NCI-H2227 treated with DMSO at 0.1 percent for 48 hours (cell line): ENCODE measurements at places on chromosomes 4 and X.

DNA sequence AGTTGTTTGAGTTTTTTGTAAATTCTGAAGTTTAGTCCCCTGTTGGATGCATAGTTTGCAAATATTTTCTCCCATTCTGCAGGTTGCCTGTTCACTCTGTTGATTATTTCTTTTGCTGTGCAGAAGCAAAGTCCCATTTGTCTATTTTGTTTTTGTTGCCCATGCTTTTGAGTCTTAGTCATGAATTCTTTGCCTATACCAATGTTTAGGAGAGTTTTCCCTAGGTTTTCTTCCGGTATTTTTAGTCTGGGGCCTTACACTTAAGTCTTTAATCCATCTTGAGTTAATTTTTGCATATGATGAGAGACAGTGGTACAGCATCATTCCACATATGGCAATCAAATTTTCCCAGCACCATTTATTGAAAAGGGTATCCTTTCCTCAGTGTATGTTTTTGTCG is 405.8 kb upstream of the RPS6KA3 start:
- DNase-seq = no peak

GRCh38 chr4:52052475-52052780 is 1.3 kb downstream of the SPATA18 start:
- DNase-seq = no peak

- DNase-seq = no peak
Measured at GRCh38 chr4:126458993-126459392, 1144.2 kb downstream of the FAT4 start.

DNA sequence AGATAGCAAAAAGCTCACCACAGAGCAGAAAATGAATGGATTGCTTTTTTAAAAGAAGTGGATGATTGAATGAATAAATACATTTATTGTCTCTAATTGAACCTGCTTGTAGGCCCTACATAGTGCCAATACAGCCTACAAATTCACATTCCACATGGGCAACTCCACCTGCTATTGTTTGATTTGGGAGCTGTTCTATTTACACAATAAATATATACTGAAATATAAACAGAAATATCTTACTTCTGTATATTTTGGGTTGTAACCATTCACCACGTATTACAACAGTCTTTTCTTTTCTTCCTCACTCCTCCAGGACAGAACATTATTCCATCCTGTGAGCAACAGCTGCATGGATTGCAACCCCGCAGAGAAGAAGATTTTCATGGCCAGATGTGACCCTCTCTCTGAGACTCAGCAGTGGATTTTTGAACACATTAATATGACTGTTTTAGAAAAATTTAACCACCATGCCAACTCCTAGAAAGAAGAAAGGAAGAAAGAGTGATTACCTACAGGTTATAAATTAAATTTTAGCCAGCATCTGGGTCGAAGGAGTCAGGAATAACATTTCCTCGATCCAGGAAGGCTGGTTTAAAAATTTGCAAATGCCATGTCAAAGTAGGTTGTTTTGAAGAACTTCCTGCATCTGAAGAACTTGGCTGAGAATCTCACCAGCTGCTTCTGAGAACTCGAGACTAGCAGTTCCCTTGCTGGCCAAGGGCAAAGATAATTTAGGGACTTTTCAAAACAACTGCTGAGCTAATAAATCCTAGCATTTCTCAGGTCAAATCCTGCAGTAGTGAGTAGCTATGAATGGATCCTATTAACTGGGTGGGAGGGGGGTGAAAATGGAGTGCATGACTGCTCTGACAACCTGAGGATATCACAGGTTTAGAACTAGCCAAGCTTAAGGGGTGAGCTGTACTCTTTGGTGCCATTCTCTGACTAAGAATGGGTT is 128.7 kb upstream of the GALNT7 start:
- DNase-seq = no peak

DNA sequence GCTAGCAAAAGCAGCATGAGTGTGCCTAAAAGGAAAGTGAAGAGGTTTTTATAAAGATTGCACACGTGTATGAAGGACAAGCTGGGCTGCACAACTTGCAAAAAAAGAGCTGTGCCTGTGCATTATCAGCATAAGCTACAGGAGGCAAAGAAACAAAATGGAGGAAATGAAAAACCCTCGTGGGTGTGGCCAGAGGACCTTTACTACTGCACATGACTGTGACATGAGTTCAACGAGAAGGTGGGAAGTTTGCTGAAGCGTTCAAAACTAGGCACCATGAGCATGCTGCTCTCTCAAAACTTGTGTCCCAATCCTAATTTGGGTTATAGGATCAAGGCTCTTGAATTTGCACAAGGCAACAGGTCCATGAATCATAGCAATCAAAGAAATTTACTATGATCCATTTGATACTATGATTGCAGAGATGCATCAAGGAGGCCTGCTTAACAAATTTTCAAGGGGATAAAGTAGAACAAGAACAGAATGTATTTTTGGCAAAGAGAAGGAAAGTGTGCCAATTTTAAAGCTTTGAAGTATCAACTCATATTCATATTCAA is 38.1 kb upstream of the CXorf38 start:
- no peak for DNase-seq

DNA sequence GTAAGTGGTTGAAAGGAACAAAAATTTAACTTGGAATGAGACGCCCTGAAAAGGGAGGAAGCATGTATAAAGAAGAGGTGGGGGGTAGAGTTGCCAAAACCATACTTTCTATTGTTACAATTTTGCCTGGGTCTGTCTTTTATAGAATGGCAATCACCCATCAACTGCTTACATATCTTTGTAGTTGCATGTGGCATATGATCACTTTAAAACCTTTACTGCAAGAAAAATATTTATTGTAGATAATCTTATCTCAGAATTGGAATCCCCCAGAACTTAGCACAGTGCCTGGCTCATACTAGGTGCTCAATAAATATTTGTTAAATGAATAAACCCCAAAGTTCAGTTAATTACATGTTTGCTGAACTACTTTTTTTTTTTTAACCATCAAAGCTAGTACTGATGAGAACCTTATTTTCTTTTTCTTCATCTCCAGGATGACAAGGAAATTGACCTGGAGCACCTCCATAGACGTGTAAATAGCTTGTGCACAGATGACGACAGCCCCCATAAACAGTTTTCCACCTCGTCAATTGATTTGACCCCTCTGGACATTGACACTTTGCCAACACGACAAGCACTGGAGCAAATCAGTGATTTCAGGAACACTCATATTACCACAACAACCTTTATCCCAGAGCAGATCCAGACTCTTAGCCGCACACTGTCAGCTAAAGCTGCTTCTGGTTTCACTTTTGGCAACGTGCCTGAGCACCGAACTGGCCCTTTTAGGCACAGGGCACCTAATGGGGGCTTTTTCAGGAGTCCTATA is 56.7 kb upstream of the ATOH1 start:
- peak; percentile 12 for DNase-seq

- DNase-seq = no peak
Measured at GRCh38 chr4:20847124-20847747, 147.0 kb downstream of the PACRGL start.

- DNase-seq = no peak
Measured at GRCh38 chrX:71910643-71910985, at the start of gene NHSL2. Gene NHSL2 (plus strand): TSS chrX:71910845.

GRCh38 chr4:88098993-88099752 is 59.3 kb downstream of the ABCG2 start:
- DNase-seq = no peak

- DNase-seq = peak; percentile 44
Measured at GRCh38 chrX:8183346-8183745, 12.3 kb upstream of the VCX2 start.

- peak; percentile 1 for DNase-seq
Measured at GRCh38 chr4:4334798-4335520, 44.9 kb downstream of the ZBTB49 start.

- peak; percentile 6 for DNase-seq
Measured at GRCh38 chr4:22410645-22411247, 105.1 kb downstream of the ADGRA3 start.

DNA sequence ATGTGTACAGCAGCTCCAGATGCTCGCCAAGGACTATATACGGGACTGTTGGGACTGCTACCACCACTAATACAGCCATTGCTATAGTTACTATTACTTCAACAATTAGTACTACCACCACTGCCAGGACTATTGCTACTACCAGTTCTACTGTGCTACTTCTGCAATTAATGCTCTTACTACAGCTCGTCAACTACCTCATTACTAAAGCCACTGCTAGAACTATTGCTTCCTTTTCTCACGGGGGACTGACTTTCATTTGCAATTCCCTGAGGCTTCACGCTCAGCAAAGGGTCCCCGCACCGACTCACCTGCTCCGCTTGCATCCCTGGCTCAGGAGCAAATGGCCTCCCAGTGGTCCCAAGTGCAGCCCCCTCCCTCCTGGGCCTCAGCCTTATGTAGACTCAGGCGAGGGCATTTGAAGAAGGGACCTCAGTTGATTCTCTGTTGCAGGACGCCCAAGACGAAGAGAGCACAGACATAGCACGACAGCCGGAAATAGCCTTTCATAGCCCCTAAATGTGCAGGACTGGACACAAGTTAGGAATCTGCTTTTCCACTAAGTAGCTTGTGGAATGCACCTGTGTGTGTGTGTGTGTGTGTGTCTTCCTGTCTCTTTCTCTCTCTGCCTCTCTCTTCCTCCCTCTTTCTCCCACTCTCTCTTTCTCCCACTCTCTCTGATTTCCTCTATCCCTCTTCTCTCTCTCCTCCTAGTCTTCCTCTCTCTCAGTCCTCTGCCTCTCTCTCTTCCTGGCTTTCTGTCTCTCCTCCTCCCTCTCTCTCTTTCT is 294.8 kb downstream of the ASMT start:
- no peak for DNase-seq

GRCh38 chrX:153828308-153828707 is 2.0 kb downstream of the PDZD4 start:
- no peak for DNase-seq

DNA sequence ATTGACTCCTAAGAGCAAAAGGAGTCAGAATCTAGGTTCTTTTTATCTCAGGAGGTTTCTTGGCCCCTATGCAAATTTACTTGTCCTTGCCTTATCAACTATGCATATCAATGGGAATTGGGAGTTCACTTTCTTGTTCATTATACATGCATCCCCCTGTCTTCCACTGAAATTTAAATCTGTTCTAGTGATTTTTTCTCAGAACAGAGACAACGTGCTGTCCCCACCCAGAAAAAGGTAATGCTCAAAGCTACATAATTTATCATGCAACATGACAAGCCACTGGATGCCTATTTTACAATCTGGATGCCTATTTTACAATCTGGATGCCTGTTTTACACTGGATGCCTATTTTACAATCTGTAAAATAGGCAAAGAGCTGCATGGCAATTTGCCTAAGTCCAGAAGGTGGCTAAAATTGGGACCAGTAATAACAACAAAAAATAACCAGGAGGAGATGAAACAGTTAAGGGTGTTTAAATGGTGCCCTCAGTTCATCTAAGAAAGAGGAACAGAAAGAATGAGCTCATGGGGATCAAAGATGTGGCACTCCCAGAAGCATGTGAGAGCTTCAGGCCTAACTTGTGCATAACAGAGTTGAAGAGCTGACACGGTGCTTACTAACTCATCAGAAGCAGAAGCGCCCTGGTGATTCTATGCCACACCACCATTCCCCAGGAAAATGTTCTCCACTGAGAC is 537.8 kb upstream of the BOD1L1 start:
- no peak for DNase-seq

DNA sequence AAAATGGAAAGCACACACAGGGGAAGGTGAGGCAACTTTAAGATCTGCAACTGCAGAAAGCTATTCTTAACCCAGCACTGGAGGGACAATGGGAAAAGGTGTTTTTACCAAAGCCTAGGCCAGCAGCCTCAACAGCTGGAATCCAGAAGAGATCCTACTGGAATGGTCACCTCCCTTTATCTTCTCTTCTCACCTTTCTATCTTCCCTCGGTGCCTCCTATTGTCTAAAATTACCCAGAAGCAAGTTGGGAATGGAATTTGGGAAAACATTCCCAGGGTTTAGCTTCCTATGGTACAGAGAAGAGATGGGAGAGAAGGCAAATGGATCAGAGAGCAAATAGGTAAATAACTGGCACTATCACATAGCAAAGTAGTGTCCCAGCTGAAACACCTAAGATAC is 73.1 kb downstream of the TIGD2 start:
- no peak for DNase-seq

- no peak for DNase-seq
Measured at GRCh38 chrX:16403808-16404207, 236.5 kb downstream of the MAGEB17 start.

DNA sequence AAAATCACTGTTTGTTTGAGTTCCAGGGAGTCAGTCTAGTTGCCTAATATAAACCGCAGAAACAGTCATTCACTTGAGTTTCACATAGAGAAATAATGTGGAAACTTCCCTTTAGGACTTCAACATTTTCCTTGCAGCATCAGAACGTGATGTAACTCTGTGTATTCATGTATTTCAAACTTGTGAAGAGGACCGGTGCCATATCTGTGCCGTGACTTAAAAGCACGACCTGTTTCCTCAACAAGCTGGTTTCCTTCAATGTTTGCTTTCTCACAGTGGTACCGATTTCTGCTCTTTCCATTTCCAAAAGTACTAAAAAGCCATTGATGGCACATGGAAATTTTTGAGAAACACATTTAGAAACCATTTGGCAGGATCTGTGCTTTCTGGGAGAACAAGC is 166.6 kb upstream of the RAPGEF2 start:
- DNase-seq = no peak

- DNase-seq = no peak
Measured at GRCh38 chrX:68041110-68041509, 392.2 kb downstream of the OPHN1 start.

GRCh38 chr4:76310683-76311082 is 4.2 kb downstream of the STBD1 start:
- no peak for DNase-seq

DNA sequence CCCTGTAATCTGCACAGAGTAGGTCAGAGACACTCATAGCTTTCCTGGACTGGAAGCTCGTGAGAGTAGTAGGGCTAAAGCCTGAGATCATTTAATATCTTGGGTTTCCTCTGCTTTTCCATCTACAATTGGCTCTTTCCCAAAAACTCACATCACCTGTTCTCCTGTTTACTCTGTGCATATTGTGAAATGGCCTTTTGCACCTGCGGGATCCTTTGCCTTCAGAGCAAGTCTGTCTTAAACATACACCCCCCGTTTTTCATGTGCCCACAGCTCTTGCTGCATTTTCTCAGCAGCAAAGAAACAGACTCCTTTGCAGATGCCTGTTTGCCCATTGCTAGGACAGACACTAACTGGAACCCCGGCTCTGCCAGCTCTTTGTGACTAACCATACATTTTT is 608.3 kb upstream of the PCDH10 start:
- no peak for DNase-seq

GRCh38 chr4:74449571-74450297 is 4.8 kb downstream of the AREG start:
- no peak for DNase-seq

- DNase-seq = no peak
Measured at GRCh38 chr4:56742080-56742871, 61.2 kb upstream of the HOPX start.

GRCh38 chrX:23134136-23134535 is 134.4 kb downstream of the DDX53 start:
- no peak for DNase-seq

GRCh38 chr4:14415146-14415545 is 587.1 kb upstream of the CPEB2 start:
- no peak for DNase-seq

DNA sequence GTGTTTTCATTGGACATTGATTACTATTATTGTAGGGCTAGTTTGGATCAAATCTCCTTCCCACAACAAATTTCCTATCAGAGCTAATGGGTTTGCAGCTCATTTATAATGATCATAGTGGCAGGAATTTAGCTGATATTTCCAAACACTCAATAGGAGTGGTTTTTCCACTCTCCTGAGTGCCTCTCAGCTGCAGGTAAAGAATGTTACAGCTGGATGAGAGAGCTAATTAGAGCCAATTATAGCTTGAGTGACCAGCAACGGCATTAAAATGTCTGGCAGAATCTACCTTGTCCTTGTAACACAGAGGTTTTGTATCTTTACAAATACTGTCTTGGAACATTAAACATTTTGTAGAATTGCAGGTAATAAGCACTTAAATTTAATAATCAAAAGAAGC is 602.8 kb upstream of the EPHA5 start:
- no peak for DNase-seq
